ENCODE measurements at places on chromosomes 6 and 20.
A peak's percentile ranks its signal among the peaks of the same experiment; 100 is the strongest.

- no peak for DNase-seq
Measured at GRCh38 chr20:45067558-45067957, 33.4 kb downstream of the KCNS1 start.

GRCh38 chr6:163808231-163808630, 393.7 kb downstream of the QKI start:
- DNase-seq: no peak

GRCh38 chr20:38883081-38883980, 42.9 kb upstream of the FAM83D start:
- DNase-seq: peak; percentile 34

DNA sequence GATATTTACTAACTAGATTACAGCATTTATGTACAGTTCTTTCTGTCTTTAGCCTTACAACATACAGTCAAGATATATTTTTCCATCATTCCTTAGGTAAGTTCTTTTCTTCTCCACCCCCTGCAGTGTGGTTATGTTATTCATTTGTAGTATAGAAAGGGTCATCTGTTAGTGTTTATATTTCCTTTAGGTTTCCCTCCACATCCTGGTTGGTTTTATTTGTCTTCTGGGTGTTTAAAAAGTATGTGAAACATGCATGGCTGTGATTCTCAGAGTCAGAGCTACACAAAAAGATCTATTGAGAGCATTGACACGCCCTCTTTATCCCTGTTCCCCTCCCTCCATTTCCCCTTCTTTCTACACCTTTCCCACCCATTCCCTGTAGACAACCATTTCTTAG, 20.1 kb downstream of the DHX35 start:
- DNase-seq: no peak

DNA sequence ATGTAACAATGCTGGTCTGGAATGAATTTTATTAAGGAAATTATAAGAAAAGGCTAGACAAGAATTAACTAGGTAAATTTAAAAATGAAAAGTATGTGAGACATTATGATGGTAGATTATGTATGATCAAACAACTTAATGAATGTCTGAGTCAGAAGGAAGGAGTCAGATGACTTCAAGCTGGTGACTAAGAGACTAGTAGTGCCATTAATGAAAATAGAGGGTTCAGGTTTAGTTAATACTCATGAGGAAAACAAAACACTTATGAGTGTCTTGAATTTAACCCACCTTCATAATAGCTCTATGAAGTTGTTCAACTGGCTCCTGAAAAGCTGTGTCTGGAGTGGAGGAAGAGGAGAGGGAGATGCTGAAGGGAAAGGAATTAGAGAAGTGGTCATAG, 256.3 kb downstream of the ADGRB3 start:
- no peak for DNase-seq

- no peak for DNase-seq
Measured at GRCh38 chr6:109039795-109040194, 54.9 kb downstream of the SESN1 start.

DNA sequence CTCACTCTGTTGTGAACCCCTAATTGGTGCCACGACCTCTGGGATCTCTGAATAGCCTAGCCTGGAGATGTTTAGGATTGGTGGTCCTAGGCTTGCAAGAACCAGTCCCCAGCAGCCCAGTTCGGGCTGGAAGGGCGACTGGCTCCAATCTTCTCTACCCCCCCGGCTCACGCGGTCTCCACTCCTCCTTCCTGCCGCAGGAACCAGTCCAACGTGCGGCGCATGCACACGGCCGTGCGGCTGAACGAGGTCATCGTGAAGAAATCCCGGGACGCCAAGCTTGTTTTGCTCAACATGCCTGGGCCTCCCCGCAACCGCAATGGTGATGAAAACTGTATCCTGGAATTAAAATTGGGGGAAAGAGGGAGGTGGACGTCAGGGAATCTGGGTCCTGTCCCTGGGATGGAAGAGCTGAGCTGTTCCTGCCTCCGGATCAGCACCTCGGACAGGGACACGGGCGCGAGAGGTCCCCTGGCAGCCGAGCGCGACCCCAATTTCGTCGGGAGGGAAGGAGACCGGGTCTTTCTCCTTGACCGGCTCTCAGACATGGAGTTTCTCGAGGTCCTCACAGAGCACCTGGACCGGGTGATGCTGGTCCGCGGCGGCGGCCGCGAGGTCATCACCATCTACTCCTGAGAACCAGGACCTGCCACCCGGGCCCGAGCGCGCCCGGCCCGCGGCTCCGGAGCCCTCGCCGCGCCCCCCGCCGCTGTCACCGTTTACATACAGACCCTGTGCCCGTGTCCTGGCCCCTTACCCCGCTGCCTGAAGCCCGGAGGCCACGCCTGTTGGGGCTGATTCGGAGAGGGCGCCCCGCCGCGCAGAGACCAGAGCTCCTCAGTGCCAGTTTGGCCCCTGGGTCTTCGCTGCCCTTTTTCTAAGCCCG, 28.2 kb downstream of the SLC12A5 start:
- no peak for DNase-seq

DNA sequence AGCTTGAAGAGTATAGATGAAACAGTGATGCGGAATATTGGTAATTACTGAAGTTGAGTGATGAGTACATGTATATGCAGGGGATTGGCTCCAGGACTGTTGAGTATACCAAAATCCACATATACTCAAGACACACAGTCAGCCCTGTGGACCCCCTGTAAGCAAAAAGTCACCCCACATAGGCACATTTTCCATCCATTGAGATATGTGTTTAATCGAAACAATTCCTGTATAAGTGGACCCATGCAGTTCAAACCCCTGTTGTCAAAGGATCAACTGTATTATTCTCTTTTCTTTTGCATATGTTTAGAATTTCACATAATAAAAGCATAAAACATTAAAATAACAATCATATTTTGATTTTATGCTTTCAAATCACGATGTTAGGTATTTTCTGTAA, 32.1 kb upstream of the FILIP1 start:
- no peak for DNase-seq

- DNase-seq: no peak
Measured at GRCh38 chr6:53426667-53427270, 78.0 kb upstream of the ELOVL5 start.

DNA sequence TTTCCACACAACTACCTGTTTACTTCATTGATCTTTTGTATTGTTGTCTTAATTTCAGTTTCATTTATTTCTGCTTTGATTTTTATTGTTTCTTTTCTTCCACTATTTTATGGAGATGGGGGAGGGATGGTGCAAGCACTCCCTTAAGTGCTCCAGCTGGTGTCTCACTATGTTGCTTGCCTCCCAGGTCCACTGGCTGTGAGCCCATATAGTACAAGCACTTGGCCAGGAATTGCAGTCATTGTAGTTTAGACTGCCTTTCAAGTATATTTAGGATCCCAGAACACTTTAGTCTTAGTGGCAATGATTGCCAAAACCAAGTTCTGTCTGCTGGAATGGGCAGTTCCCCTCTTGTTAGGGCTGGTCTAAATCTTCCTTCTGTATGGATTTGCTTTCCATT, 34.9 kb upstream of the MAN1A1 start:
- DNase-seq: no peak

DNA sequence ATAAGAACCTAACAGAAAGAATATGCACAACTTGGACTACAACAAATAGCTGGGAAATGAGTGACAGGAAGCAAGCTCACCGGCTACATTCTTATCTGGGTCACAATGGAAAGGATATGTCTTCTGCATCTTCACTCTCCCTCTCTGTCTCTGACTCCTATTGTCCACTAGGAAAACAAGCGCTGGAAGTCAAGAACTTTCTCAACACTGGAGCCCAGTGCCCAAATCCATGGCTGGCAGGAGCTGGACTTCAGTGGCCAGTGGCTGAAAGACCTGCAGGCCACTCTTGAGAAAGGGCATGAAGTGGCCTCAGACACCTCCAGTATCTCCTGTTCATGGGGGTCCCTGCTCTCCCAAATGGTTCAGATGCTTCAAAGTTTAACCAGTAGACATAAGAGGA, 62.0 kb downstream of the FAM50B start:
- DNase-seq: no peak

DNA sequence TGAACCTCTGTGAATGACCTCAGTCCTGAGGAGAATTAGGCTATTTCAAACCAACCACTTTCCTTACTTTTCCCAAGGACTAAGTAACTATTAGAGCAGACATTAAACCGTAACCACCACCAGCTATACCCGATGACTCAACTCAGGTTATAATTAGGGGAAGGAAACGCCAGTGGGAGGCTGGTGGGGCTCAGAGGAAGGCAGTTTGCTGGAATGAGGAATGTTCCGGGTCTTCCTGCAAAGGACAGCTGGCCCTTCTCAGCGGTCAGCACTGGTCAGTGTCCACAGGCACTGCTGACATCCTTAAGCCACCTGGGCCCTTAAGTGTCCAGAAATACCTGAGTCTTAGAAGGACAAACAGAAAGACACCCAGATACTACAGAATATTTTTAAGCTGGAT, 515.2 kb downstream of the MAFB start:
- no peak for DNase-seq
